Osteocyte (in vitro differentiated cells): ENCODE measurements at places on chromosomes 7 and 10. TPM values are rescaled to one million over a fixed set of nuclear protein-coding genes. Genes with fewer than 3 reads are reported as not detected.

DNA sequence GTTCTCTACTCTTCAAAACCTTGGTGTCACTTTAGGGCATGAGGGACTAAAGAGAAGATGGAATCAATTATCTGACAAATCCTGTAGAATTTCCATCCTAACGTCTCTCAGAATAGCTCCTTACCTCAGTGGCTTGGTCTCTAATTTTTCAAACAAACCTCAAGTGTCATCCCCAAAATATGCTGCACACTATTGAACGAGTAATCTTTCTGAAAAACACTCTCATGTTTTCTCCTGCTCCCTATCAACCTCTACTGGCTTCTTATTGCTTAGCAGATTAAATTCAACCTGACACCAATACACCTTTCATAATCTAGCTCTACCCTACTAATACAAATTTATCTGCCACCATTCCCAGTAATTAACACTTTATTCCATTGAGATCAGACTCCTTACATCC is 8.5 kb downstream of the CNOT4 start:
- H3K27me3 ChIP-seq, result no peaks in the 10 kb centered on the region
- H3K4me1 ChIP-seq, result peaks cover 21% of the 10 kb centered on the region
- no peak for DNase-seq
- no peak overlapping the region for H3K27ac ChIP-seq

DNA sequence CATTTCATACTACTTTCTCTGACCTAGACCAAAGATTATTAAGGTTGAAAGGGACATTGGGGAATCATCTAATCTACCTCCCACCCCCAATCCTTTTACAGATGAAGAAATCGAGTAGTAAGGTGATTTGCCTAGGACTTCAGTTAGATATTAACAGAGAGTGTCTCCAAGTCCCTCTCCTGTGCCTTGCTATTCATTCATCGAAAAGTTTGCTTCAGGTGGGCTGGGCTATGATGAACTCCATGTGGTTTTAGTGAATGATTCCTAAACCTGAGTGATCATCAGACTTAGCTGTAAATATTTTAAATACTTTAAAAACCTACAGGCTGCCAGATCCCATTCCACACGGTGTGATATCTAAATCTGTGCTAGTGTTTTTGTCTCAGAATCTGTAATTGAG is 259.4 kb upstream of the SORCS1 start:
- no peak for DNase-seq
- no peak overlapping the region for H3K27ac ChIP-seq
- no peaks in the 10 kb centered on the region for H3K36me3 ChIP-seq
- H3K4me3 ChIP-seq, result no peak overlapping the region

- H3K27me3 ChIP-seq, result no peaks in the 10 kb centered on the region
- no peak for DNase-seq
- no peak overlapping the region for H3K27ac ChIP-seq
- H3K4me3 ChIP-seq, result no peak overlapping the region
- H3K4me1 ChIP-seq, result peaks cover 43% of the 10 kb centered on the region
Measured at GRCh38 chr10:74921744-74922143, 95.3 kb downstream of the KAT6B start.

TUBB8 gene
- total RNA-seq, result not detected in 2 replicates
